Stimulated activated CD4-positive, alpha-beta T cell treated with anti-CD3 and anti-CD28 coated beads, Interleukin-12 subunit alpha, Interleukin-12 subunit beta, amount 100 ng/mL, for 4 hours (primary cell): ENCODE measurements at places on chromosomes 11 and 22.

DNA sequence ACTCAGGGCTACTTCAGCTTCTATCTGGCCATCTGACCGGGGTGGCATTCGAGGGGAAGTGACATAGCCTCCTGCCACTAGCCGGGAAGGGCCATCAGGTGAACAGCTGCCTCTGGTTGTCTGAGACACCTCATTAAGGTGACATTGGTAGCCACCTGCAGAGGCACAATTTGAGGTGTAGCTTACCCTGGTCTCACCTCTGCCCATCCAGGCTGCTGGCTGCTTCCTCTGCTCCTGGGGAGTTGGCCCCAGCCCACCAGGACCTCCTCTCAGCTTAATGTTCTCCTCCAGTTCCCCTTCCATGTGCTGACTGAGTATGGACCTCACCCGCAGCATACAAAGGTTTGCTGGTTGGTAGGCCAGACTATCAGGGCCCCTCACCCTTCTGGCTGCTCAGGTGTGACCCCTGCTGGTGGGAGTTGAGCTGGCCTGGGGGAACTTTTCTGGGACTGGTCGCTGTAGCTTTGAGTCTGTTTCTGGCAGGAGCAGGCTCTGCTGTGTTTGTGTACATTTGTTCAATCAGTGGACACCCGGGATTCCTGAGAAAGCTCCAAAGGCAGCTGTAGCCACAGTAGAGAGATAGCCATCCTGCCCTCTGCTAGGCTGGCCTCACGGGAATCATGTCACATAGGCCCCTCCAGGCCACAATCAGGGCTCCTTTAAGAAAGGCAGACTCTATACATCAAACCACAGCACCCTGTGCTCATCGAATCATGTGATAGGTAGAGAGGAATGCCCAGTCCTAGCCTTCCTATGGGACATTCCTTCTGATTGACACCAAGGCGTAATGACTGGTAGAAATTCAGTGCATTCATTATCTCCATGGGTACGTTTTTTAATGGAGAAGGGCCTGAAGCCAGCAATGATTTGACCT lies 295.1 kb upstream of the PLET1 start:
- DNase-seq, result peak; percentile 68

DNA sequence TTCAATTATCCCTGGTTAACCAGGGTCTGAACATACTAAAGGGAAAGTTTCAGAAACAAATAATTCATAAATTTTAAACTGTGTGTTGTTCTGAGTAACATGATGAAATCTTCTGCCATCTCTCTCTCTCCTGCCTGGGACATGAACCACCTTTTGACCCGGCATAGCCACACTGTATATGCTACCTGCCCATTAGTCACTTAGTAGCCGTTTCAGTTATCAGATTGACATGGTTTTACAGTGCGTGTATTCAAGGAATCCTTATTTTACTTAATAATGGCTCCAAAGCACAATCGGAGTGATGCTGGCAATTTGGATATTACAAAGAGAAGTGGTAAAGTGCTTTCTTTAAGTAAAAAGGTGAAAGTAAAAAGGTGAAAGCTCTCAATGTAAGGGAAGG lies 227.1 kb upstream of the CCDC179 start:
- no peak for DNase-seq

DNA sequence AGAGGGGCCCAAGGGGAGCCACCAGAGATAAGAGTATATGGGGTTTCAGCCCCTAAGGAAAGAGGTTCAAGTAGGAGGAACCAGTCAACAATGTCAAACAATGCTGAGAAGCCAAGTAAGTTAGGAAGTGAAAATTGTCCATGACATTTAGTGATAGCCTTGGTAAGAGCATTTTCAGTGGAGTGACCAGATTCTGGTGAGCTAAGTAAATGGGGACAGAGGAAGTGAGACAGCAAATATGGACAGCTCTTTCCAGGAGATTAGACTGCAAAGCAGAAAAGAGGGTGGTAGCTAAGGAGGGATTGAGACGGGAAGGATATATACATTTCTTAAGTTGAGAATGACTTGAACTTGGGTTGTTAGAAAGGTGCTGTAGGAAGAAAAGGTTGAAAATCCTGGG lies 22.9 kb downstream of the POLD3 start:
- no peak for DNase-seq

DNA sequence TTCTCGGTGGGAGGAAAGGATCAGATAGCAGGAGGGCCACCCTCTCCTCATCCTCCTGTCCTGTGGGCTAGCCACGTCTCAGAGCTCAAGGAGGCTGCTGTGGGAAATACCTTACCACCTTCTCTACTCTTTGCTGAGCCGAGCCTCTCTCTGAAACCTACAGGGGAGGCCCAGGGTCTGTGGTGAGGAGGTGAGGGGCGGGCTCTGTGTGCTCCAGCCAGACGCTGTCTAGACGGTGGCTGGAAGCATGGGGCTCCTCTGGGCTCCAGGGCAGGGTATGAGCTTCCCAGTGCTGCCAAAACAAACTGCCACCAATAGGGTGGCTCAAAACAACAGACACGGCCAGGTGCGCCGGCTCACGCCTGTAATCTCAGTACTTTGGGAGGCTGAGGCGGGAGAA lies 5.5 kb upstream of the TMPRSS6 start:
- no peak for DNase-seq
